Posterior cingulate gyrus (tissue), 11 donors: ENCODE measurements at places on chromosomes 16 and 17.
A peak's percentile ranks its signal among the peaks of the same experiment; 100 is the strongest.

- no peak for DNase-seq
Observed at GRCh38 chr17:31538080-31538762, 146.7 kb downstream of the RAB11FIP4 start.

GRCh38 chr17:62629556-62630364 is 2.3 kb downstream of the MRC2 start:
- no peak for DNase-seq

GRCh38 chr16:588889-589657 is 793 bp upstream of the RAB40C start:
- peak; percentile 95 for DNase-seq

- peak; percentile 72 for DNase-seq
Observed at GRCh38 chr16:53043428-53043831, 9.3 kb downstream of the CHD9NB start.

GRCh38 chr17:44673893-44674292 is 15.7 kb downstream of the CCDC43 start:
- no peak for DNase-seq

DNA sequence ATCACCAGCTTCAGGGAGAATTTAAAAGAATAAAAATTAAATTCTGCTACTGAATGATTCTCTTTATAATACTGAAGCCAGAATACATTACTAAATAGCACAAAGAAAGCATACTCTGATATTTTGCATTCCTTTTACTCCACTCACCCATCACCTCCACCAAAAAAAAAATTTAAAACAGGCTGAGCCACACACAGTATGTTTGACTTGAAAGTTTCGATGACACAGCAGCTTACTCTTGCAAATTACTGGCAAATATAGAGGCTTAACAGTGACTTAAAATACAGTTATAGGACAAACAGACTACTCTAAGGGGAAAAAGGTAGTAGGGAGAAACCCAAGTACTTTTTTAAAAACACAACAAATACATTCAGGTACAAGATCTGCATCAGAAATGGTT is 39.2 kb downstream of the GPATCH8 start:
- no peak for DNase-seq

- DNase-seq: no peak
Observed at GRCh38 chr16:24626256-24626655, 86.9 kb downstream of the RBBP6 start.

DNA sequence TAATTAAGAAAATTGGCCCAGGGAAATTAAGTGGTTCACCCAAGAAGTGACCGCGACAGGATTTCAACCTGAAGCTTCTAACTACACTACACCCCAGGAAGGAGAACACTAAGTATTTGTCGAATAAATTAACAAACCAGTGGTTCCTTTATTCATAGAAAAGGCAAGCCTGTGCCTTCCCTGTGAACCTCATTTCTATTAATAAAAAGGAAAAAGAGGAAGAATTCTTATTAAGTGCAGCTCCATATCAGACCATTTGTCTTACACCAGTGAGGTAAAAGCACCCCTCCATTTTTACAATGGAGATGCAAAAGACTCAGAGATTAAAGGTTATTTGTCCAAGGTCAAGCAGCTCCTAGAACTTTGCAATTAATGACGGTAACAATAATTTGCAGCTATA is 1.7 kb downstream of the COPS3 start:
- no peak for DNase-seq

DNA sequence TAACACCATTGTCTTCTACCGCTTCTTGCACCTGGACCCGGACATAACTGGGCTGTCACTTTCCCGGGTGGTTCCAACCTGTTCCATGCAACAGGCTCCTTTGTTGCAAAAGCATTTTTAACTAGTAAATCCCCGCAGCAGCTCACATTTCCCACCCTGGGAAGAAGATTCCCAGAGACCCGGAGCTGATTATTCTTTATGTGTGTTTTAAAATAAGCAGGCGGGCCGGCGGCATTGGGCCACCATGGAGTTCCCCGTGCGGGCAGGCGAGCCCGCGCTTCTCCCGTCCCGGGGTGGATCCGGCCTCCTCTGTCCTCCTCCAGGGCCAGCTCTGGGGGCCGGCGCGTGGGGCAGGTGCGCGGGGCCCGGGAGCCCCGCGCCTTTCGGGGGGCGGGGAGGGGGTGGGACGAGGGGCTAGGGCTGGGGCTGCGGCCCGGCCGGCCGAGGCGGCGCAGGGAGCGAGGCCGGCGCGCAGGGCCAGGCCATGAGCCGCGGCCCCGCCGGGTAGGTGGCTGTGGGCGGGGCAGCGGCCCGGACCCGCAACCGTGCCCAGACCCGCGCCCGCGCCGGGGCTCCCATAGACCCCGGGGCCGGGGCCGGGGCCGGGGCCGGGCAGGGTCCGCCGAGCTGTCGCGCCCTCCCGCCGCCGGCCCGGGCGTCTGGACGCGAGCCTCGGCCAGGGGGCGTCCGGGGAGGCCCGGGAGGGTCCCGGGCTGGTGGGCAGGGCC is 1.7 kb downstream of the CRAMP1 start:
- no peak for DNase-seq

DNA sequence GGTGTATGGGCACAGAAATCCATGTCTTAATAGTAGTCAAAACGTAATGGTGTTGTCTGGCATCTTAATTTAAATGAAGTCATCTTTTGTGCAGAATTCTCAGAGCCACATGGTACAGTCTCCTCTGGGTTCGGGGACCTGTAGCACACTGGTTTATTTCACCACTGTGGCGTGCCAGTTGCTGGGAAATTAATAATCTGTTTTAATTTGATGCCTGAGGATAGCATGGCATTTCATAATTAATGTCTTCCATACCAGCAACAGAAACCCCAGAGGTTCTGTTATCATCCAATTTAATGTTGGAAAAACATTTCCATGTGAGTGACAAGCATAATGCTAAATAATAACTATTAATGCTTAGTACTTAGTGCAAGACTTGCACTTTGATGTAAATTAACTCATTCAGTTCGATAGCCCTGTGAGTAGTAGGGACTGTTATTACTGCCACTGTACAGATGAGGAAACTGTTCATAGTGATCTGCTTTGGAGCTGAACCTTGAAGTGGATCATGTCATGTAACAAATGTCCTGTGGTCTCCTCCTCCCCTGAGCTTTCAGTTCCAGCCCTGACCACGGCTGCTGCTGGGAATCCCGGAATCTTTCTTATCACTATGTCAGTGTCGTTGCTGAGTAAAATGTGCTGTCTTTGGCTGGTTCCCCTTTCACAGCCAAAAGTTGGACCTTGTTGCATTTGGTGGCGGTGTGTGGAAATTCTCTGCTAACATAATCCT is 51.2 kb downstream of the SNX29 start:
- DNase-seq: no peak

DNA sequence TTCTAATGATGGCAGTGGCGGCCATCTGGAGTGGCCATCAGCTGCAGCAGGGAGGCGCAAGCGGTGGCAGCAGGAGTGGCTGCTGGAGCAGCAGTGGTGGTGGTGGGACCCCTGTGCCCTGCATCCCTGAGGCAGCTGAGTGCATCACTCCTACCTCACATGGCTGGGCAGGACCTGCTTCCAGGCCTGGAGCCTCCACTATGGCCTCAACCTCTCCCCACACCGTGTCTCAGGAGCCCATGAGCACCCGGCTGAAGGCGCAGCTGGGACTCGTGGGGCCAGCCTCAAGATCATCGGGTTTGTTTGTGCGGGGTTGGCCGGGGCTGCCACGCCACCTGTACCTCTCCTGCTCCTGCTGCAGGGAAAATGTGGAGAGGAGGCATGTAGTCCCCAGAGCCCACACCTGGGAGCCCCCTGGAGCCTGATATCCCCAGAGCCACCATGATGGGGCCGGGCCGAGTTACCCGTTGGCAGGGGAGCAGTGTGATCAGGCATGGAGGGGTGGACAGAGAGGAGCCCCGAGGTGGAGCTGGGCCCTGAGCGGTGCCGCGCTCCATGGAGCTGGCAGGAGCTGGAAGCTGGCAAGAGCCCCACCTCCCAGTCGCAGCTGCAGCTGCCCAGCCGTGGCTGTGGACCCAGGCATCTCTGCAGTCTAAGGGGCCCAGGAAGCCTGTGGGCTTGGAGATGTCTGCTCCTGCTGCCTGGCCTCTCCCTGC is 16.7 kb downstream of the RHOT1 start:
- DNase-seq: peak; percentile 41

- no peak for DNase-seq
Observed at GRCh38 chr16:79677799-79678530, 77.4 kb upstream of the MAF start.

DNA sequence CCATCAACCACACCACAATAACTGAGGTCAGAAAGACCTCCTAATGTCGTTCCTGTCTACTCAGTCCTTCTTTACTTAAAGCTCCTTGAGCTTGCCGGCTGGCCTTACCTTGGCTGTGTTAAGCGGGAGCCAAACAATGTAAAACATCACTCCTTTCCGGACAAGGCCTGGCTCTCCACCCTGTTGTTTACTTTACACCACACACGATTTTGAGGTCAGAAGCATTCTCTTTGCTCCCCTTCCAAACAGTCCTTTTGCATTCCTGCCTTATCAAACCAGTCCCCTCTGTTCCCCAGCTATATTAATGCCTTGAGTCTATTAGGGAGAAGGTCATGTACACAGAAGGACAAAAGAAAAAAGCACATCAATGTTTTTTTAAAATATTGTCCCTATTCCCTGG is 19.3 kb upstream of the SHISA6 start:
- no peak for DNase-seq

GRCh38 chr16:88784856-88785105 is 239 bp downstream of the PIEZO1 start:
- DNase-seq: no peak

DNA sequence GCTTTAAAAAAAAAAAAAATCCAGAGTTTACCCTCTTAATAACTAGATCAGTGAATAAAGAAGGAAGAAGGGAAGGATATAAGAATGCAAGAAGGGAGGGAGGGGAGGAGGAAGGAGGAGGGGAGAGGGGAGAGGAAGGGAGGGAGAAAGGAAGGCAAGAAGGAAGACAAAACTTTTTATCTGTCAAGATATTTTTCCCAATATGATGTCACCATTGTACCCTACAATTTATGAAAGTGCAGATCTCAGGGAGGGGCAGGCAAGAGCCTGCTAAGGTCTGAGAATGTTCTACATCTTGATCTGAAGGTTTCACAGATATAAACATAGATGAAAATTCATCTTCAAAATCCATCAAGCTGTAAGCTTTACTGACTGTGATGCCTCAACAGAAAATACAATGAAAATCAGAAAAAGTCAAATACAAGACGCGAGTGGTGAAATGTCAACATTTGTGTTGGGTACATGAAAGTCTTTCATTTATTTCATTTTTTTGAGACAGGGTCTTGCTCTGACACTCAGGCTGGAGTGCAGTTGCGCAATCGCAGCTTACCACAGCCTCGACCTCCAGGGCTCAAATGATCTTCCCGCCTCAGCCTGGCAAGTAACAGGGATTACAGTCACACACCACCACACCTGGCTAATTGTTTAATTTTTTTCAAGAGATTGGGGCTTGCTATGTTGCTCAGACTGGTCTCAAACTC is 57.1 kb upstream of the EMP2 start:
- no peak for DNase-seq

GRCh38 chr16:71610936-71611871 is 14.8 kb upstream of the MARVELD3 start:
- peak; percentile 79 for DNase-seq

GRCh38 chr16:4463522-4464163 is 10.8 kb downstream of the NMRAL1 start:
- no peak for DNase-seq

- DNase-seq: peak; percentile 6
Observed at GRCh38 chr17:82235775-82236141, 6.9 kb downstream of the SLC16A3 start.

GRCh38 chr17:9726291-9726690 is 65.1 kb downstream of the DHRS7C start:
- no peak for DNase-seq

- DNase-seq: no peak
Observed at GRCh38 chr17:61757168-61757567, 106.2 kb downstream of the BRIP1 start.

DNA sequence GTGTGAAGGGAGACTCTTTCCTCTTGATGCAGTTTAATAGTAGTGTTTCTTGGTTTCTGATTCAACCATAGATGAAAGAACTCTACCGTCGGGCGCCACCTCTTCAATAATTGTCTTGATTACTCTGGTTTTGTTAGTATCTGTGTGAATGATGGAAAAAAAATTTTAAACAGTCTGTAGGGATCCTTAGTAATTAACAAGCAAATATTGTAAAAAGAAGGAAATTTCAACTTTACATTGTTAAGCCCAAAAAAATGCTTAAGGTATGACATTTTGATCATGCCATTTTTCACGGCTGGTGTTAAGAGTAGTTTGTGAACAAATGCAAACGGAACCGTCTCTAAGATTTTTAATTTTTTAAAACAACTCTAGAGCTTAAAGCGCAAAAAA is 4.1 kb downstream of the KRT10 start:
- DNase-seq: no peak

DNA sequence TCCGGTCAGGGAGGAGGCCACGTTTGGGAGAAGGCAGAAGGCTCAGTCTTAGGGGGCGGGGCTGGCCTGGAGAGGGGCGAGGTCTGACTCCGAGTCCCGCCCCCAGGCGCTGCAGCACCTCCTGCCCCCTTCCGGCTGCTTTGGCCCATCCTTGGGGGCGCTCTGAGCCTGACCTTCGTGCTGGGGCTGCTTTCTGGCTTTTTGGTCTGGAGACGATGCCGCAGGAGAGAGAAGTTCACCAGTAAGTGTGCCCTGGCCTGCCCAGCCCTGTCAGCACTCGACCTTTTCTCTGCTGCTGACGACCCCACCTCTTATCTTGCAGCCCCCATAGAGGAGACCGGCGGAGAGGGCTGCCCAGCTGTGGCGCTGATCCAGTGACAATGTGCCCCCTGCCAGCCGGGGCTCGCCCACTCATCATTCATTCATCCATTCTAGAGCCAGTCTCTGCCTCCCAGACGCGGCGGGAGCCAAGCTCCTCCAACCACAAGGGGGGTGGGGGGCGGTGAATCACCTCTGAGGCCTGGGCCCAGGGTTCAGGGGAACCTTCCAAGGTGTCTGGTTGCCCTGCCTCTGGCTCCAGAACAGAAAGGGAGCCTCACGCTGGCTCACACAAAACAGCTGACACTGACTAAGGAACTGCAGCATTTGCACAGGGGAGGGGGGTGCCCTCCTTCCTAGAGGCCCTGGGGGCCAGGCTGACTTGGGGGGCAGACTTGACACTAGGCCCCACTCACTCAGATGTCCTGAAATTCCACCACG is 1.5 kb downstream of the TNFRSF12A start:
- DNase-seq: no peak

DNA sequence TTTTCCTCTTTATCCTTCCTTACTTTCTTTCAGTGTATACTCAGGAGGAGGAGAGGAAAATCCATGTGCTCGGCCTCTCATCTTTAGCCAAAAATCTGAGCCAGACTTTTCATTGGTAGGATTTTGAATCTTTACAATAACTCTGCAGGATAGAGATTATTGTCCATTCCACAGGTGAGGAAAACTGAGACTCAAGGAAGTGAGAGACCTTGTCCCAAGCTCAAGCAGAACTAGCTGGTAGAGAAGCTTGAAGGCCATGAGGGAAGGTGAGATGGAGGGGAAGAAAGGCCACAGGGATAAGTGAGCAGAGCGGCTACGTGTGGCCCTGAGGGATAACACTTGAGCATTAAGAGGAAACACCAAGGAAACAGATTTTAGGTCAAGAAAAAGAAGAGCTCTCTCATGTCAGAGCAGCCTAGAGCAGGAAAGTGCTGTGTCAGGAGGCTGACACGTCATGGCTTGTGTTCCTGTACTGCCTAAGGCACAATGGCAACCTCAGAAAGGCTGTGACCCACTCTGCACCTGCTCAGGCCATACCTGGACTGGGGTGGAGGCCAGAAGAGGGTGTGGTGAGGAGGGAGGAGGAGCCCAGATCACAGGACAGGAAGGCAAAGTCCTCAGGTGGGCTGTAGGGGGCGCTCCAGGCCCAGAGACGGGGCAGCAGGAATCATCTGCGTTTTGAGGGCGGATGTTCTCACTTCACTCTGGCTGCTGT is 11.9 kb downstream of the MT4 start:
- peak; percentile 80 for DNase-seq

- DNase-seq: no peak
Observed at GRCh38 chr16:72785886-72786285, 262.0 kb downstream of the ZFHX3 start.
